ENCODE measurements at places on chromosomes 5 and 9. TPM values are rescaled to one million over a fixed set of nuclear protein-coding genes. Genes with fewer than 3 reads are reported as not detected.

PCDHGA12 gene
- 0.79 TPM for total RNA-seq

- DNase-seq, result no peak
Measured at GRCh38 chr5:68557162-68557936, 341.8 kb downstream of the PIK3R1 start.

GRCh38 chr5:98416541-98416940, 356.9 kb upstream of the RGMB start:
- DNase-seq, result no peak

- no peak for DNase-seq
Measured at GRCh38 chr5:50710838-50711237, 44.4 kb downstream of the PARP8 start.

DNA sequence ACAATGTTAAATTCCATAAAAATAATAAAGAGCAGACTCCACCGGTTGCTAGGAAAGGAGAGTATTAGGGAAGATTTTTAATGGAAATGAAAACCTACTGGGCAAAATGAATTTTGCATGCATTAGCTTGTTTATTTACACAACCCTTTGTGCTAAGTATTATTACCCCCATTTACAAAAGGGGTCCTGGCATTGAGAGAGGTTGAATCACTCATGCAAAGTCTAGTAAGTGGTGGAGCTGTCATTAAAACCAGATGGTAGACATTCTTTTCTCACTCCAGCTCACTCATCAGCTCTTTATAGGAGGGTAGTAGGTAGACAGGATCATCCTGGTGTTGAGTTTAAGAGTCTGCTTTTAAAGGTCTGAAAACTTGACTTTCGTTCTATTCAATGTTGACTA, 395.1 kb downstream of the PLK2 start:
- no peak for DNase-seq

FGF1 gene
- 0.65 TPM for total RNA-seq

GRCh38 chr5:27241564-27242257, 203.3 kb upstream of the CDH9 start:
- peak; percentile 94 for DNase-seq

SNX24 gene
- total RNA-seq, result 98.1 TPM

DNA sequence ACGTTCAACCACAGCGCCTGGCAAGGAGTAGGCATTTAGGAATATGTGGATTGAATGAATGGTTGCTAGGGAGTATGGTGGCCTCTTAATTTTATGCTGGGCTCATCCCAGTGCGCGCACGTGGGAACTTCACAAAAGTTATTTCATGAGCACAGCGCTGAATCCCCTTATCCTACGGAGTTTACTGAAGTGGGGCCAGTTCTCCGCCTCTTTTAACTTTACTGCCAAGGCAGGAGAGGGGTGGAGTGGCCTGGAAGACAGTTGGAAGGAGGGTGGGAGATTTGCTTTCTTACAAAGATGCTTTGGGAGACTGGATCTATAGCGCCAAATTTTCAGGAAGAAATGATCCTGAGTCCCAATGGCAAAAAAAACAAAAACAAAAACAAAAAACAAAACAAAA, 326.5 kb downstream of the SH3GL2 start:
- no peak for DNase-seq

DNA sequence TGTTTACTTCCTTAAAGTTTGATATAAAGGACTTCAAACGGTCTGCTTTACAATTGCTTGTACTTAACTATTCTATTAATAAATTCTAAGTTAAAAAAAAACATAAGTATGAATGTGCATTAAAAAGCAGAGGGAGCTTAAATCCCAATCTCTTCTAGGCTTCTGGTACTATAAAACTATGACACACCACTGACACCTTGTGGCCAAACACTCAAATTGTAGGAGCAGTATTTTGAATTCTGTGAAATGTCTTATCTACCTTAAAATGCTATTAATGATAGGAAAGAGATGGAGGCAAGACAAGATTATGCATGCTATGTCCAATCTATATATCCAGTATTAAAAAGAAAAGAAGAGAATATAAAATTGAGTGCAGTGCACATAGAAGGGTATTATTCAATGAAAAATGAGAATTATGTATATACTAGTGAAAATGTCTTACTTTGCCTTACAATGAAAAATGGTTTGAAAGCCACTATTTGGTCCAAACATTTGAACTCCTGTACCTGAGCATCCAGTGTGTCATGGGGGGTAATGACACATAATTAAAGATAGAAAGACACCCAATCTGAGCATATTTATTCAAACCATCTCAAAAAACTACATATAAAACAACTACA, 87.6 kb downstream of the ERP44 start:
- peak; percentile 60 for DNase-seq

GRCh38 chr5:68778484-68778883, 315.3 kb upstream of the SLC30A5 start:
- DNase-seq, result no peak

GRCh38 chr9:23496489-23497136, 329.4 kb downstream of the ELAVL2 start:
- DNase-seq, result no peak

IL13 gene
- not detected for total RNA-seq

DNA sequence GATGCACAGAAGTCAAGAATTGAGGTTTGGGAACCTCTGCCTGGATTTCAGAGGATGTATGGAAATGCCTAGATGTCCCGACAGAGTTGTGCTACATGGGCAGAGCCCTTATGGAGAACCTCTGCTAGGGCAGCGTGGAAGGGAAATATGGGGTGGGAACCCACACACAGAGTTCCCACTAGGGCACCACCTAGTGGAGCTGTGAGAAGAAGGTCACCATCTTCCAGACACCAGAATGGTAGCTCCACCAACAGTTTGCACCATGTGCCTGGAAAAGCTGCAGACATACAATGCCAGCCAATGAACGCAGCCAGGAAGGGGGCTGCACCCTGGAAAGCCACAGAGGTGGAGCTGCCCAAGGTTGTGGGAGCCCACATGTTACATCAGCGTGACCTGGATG, 104.5 kb downstream of the STK32A start:
- no peak for DNase-seq

- no peak for DNase-seq
Measured at GRCh38 chr5:173626505-173626820, 10.0 kb upstream of the BOD1 start.

DNA sequence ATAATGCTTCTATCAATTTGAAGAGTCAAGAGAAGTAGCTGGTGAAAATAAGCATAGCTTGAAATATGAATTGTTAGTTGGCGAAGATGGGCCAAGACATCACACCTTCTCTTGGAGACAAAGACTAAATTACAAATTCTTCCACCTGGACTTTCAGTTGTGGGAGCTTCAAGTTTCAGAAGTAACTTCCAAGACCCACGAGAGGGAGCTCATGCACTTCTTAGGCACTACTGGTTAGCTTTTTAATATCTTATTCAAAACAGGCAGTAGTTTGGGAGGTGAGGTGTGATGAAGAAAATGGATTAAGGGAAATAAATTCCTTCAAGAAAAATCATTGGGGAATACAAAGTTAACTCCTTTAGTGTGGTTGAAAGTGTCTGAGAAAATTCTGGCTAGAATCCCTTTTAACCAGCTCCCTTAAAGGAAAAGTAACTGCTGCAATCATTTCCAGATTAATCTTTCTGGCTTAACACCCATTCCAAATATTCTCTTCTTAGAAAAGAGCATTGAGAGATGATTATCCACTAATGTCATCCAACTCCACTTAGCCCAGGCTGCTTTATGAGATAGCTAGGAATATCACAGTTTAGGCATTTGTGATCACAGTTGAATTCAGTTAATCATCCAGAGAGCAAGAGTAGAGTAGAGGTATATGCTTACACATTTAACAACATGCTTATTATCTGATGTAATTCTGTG, 139.5 kb upstream of the DMRTA1 start:
- DNase-seq, result peak; percentile 43

DNA sequence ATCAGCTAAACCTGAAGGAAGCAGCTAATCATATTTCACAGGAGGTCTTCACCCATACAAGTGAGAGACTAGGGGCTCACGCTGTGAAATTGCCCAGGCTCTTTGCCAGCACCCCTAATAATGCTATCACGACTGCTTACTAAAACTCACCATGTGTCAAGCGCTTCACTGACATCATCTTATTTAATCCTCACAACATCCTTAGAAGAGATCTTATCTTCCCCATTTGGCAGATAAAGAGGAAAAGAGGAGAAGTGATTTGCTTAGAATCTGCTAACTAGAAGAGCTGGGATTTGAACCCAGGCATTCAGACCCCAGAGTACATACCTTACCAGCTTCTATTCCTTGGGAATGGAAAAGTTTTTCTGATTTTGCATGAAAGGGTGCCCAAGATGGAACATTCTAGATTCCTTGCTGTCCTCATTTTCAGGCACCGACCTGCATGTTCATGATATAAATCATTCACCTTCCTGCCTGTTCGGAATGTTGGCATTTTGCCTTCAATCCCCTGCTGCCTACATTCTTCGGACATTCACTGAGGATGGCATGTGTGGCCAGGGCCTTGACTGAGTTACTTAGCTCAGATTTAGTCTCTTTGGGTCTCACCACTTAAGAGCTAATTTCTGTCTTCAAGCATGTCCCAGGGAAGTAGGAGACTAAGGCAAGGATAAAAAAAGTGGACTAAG, 88.1 kb downstream of the SH3TC2 start:
- DNase-seq, result peak; percentile 56

DNA sequence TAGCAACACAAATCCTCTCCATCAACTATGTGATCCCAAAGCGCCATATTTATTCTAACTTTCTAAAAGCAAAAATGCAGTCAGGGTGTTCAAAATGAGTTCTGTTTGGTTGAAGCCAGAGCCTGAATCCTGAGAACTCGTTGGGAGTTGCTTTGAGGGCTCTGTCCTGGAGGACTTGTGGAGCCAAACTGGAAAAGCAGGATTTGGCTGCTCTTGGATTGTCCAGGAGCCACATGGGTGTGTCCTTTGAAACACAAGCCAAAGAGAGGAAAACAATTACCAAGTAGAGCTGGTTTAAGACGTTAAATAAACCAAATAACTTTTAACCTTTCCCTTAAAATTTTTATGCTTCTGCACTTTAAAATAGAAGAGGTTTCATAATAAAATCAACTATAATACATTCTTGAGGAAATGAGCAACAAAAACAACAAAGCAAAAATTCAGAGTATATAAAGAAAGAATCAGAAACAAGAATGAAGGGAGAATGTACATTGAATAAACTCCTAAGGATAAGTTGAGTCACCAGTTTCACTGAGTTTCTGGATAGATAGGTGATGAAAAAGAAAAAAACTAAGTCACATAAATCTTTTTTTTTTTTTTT, 13.5 kb downstream of the C5orf46 start:
- DNase-seq, result peak; percentile 44

AHRR gene
- 3.2 TPM for total RNA-seq

DNA sequence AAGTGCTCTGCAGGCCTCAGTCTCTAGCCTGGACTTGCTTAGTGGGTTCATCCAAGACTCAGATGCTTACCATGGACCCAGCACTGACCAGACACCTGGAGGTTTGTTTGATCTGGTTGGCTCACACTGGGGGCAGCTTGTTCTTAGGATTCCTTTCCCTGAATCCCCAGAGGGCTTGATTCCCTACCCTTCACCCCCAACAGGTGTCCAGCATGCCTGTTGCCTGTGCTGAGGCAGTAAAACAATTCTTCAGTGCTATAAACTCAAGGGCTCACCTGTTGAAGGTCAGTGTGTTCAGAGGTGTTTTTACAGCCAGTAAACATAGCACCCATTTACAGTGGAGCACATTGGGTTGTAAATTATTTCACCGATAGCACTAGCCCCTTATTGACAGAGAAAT, 123.8 kb upstream of the KLF4 start:
- DNase-seq, result no peak

PDZD2 gene
- total RNA-seq, result 22.6 TPM

DNA sequence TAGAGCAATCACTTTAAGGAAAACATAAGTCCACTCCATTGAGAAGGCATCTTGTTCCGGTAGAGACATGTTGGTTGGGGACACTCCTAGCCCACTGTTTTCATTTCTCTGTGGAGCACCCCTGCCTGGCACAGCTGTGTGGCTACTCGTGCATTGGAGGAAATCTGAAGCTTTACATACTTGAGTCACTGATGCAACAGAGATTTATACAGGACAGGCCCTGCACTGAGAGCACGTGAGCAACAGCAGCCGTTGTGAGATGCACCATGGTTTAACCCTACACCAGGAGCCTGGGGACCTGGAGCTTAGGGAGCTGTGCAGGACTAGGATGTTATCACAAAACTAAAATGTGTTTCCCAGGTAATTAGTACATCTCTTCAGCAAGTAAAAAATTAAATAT, 230.7 kb upstream of the IRX1 start:
- DNase-seq, result no peak

DNA sequence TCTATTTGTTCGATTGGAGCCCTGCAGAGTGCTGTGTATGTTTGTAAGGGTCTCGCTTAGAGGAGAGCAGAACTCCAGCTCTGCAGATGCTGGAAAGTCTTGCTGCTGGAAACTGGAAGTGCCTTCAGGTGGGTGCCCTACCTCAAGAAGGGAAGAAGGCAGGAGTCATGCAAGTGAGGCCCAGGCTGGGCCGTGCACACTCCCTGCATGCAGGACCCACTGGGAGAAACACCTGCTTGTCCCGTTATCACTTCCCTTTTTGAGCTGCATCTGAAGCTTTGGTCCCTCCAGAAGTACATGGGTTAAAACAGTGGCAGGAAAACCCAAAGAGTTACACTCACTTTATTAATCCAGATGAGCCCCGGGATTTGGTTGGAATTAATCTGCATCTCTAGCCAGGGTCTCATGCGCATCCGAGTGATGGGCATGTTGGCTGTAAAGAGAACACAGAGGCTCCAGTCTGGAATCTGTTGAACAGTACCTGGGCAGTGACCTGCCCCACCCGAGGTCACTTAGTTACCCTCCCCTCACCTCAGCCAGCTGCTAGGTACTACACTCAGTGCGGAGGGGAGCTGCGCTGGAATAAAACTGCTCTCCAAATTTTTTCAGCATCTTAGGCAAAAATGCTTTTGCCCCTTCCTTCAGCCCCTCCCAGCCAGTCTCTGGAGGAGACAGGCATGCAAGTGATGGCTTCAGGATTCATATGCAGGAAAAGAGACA, 1.4 kb downstream of the IRF1 start:
- no peak for DNase-seq

OLFML2A gene
- total RNA-seq, result 0.25 TPM

DNA sequence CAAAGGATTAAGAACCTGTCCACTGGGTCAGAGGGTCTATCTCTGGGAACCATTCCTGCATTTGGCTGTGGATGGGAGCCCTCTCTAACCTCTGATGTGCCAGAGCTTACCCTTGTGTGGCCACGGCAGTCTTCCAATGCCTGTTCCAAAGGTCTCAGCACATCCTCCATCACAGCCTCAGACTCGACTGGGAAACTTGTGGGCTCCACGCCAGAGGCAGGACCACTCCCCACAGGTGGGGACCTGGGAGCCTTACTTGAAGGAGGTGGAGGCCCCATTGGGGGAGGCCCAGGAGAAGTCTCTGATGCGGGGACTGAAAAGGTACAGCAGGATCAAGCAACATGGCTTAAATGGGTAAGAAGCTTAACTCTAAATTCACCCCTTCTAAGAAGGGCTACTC, 4.4 kb downstream of the EIF4EBP3 start:
- no peak for DNase-seq

- DNase-seq, result no peak
Measured at GRCh38 chr9:134764473-134765269, 115.9 kb upstream of the FCN2 start.
